ENCODE measurements at places on chromosomes 4 and X.
A peak's percentile ranks its signal among the peaks of the same experiment; 100 is the strongest.

- DNase-seq: no peak
These were observed 29.9 kb downstream of the DKK2 start for GRCh38 chr4:107006218-107006617.

DNA sequence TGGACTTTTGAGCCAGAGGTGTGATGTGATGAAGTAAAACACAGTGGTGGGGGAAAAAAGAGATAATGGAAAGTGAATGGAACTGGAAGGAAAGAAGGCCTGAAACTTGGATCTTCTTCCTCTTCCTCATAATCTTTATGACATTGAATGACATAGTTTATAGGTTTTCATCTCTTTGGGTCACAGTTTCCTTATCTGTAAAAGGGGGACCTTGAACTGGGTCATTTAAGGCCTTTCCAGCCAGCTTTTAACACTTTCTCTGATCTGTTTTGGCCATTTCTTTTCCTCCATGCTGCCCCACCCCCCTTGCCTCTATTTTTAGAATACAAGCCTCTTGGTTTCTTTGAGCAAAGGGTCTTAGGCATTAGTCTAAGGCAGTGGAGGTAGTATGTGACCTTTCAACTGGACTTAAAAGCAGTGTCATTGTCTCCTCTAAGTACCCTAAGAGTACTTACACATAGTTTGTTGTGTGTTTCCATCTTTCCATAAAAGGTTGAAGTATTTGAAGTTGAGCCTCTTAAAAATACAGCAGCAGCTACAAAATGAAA, 7.8 kb downstream of the CPEB2 start:
- DNase-seq: no peak

GRCh38 chr4:26207631-26208030, 113.2 kb upstream of the RBPJ start:
- DNase-seq: no peak

- no peak for DNase-seq
These were observed 224.2 kb downstream of the AFAP1 start for GRCh38 chr4:7715271-7716009.

- DNase-seq: no peak
These were observed 5.3 kb downstream of the EMD start for GRCh38 chrX:154384284-154384892.

DNA sequence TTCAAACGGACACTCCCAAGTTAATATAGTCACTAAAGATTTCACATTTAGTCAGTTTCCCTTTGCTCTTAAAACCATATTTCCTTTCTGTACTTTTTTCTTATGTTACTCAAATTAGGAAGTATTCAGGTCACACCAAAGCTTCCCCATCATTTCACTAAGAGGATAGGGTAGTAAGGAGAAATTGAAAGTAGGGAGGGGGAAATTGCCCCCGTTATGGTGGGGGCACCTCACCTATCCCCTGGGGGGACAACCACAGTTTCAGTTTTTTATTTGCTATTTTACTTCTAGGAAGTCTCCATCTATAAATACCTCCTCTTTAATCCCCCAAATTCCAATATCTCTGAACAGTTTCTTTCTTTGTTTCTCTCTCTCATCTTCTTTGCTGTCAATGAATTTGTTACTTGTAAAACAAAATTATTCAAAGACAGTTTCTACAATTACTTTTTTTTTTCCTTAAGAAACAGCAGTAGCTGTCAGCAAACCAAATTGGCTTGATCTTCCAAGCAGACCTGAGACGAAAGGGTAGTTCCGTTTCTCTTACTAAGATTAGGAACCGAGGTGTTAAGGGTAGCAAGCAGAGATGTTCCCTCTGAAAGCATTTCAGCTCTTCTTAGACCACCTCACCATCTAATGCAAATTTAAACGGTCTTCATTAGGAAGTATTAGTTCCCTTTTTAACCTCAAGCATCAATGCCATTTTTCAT, 160.2 kb upstream of the KLF3 start:
- no peak for DNase-seq

GRCh38 chr4:71232056-71232430, 106.8 kb upstream of the SLC4A4 start:
- no peak for DNase-seq

- DNase-seq: no peak
These were observed 59.6 kb downstream of the TMEM154 start for GRCh38 chr4:152620218-152620617.

DNA sequence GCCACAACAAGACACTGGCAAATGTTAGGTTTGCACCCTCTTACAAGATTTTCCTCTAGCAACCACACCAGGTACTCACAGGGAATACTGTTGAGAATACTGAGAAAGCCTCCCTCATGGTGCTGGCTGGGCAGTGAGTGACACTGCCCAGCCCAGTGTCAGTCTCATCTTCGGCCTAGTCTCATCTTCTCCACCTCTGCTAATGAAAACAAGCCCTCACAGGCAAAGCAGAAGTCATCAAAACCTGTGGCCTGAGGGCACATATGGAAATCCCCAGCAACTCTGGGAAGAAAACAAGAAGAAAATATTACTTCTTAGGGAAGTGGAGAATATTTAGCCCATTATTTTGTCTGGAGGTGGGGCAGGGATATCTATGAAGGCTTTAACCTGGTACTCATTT, 7.9 kb upstream of the ADAM29 start:
- DNase-seq: no peak

DNA sequence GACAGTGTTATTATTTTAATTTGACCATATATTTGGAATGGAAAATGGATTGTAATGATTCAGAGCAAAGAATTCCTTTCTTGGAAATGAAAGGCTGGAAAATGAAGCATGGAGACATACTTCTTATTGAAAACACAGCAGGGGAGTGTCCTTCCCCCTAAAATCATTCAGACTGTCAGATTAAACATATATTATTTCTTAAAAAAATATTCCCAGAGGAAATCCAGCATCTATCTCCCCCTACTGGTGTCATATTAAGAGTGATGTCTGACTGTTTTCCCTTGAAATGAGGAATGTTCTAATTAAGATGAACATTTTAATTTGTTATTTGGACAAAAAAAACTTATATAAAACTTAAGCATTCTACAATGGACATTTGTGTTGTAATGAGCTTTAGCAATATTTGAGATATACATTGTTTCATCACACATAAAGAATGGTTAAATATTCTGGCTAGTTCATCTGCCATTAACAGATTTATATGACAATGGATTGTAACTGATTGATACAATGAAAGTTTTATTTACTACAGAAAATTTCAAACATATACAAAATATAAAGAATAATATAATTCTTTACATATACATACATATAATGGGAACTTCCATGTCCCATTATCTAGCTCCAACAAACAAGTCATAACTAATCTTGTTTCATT, 264.6 kb downstream of the SPRY1 start:
- no peak for DNase-seq

GRCh38 chr4:21699446-21699845, 249.1 kb downstream of the KCNIP4 start:
- DNase-seq: no peak

DNA sequence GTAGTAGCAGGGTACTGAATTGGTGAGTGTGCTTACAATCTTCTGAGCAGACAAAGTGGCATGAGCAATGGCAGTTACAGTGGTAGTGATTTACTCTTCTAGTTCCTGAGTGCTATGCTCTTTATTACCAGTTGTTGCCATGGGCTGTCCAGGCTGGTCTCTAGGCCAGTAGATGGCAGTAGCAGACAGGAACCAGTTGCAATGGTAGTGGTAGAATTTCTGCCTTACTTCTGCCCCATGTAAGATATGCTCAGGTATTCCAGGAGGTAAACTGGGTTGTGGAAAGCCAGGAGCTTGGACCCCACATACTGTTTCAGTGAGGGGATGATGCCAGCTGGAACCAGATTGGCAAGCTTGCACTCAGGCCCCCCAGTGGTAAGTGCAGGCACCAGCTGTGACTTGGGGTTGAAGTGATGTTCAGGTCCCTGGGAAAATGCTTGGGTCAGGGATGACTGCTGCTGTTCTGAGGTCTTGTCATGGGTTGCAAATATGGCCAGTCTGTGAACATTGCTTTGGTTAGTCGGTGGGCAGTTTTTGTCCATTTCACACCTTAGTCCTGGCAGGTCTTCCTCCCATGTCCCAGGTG, 63.0 kb upstream of the ZXDB start:
- peak; percentile 3 for DNase-seq

DNA sequence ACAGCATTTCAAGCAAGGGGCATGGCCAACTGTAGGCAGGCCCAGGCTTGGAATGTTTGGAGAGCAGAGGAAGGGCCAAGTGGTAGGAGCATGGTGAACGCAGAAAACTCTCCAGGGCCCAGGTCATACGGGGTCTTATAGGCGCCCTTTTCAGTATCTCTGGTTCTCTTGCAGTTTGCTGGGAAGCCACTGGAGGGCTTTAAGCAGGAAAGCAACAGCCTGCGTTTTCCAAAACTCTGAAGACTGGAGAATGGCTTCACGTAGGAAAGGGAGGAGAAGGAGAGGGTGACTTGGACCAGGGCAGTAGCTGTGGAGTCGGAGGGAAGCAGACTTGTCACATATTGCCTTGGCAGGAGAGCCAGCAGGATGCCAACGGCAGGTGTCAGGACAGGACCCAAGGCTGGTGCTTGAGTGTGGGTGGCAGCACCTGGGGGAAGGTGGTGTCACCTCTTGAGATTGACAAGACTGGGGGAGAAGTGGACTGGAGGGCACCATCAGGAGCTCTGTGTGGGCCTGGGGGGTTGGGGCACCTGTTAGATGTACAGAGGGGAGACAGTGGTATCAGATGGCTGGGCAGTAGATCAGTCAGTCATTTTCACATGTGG, 21.9 kb downstream of the TKTL1 start:
- no peak for DNase-seq

- no peak for DNase-seq
These were observed 513.0 kb downstream of the FSTL5 start for GRCh38 chr4:161650812-161651211.
